ENCODE measurements at places on chromosomes 1 and 21.
A peak's percentile ranks its signal among the peaks of the same experiment; 100 is the strongest.

GRCh38 chr1:236524142-236524894, 536 bp downstream of the LGALS8 start:
- peak; percentile 86 for DNase-seq

- peak; percentile 15 for DNase-seq
Measured at GRCh38 chr1:211705467-211706091, 30.2 kb upstream of the NEK2 start.

DNA sequence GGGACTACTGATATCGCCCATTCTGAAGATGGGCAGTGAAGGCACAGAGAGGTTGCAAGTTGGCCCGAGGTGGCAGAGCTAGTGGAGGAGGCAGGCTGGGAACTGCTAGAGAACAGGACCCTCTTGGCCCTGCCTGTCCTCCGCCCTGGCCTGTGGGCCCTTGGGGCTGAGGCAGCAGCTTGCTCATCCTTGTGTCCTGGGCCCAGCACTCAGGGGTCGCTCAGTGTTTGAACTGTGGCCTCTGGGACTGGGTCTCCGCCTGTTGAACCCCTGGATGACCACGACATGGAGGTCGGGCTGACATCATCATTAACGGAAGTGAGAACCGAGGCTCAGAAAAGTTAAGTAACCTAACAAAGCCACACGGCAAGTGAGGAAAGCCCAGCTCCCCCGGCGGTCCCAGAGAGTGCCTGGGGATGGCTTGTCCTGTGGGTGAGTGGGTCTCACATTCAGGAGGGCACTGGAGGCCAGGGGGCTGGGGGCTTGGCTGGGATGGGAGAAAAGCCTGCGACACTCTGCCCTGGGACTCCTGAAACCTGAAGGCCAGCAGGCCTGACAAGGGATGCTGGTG, 23.0 kb upstream of the DDOST start:
- no peak for DNase-seq

DNA sequence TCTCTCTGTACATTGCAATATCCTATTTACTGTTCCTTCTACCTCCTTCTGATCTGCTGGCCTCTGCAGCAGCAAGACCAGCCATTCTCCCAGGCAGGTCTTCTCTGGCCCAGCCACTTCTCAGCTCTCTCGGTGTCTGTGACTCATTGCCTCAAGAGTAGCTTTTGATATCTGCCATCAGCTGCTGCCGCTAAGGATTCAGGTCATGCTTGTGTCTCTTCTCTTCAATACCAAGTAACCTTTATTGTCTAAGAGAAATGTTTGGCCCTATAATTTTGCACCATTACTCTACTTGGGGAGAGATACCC, 101.8 kb downstream of the TMEM53 start:
- no peak for DNase-seq

- peak; percentile 18 for DNase-seq
Measured at GRCh38 chr21:31798842-31799704, 67.2 kb upstream of the SCAF4 start.

DNA sequence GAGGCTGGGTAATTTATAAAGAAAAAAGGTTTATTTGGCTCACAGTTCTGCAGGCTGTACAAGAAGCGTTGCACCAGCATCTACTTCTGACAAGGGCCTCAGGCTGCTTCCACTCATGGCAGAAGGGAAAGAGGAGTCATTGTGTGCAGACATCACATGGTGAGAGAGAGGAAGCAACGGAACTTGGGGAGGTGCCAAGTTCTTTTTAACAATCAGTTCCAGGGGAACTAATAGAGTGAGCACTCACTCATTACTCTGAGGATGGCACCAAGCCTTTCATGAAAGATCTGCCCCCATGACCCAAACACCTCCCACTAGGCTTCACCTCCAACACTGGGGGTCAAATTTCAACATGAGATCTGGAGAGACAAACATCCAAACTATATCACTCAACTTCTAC, 77.2 kb downstream of the DDAH1 start:
- no peak for DNase-seq

GRCh38 chr1:178946855-178947676, 76.2 kb upstream of the ANGPTL1 start:
- no peak for DNase-seq

DNA sequence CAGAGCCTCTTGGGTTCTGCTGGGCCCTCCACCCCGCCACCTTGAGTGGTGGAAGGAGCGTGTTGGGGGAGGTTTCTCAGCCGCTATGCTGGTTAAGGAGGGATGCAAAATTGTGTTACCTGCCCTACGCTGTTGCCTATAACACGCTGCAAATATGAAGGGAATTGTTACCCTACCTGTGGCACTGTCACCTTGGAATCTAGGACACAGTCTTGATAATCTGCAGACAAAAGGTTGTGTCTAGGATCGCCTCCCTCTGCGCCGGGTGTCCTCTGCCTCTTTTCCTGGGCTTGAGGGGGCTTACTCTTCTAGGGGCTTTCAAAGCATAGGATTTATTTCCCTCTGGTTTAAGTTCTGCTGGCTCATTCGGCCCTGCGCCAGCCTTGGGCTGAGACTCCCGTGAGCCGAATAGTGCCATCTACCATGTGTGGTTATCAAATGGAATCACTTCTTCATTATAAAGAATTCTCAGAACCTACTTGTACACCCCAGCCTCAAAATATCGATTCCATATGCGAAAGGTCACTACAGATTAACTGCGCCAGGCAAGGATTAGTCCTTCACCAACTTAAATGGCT, 697 bp downstream of the SLC22A15 start:
- no peak for DNase-seq

- no peak for DNase-seq
Measured at GRCh38 chr1:2979191-2980072, 41.8 kb upstream of the ACTRT2 start.

- DNase-seq: no peak
Measured at GRCh38 chr1:109630081-109630897, 10.7 kb downstream of the AMPD2 start.

DNA sequence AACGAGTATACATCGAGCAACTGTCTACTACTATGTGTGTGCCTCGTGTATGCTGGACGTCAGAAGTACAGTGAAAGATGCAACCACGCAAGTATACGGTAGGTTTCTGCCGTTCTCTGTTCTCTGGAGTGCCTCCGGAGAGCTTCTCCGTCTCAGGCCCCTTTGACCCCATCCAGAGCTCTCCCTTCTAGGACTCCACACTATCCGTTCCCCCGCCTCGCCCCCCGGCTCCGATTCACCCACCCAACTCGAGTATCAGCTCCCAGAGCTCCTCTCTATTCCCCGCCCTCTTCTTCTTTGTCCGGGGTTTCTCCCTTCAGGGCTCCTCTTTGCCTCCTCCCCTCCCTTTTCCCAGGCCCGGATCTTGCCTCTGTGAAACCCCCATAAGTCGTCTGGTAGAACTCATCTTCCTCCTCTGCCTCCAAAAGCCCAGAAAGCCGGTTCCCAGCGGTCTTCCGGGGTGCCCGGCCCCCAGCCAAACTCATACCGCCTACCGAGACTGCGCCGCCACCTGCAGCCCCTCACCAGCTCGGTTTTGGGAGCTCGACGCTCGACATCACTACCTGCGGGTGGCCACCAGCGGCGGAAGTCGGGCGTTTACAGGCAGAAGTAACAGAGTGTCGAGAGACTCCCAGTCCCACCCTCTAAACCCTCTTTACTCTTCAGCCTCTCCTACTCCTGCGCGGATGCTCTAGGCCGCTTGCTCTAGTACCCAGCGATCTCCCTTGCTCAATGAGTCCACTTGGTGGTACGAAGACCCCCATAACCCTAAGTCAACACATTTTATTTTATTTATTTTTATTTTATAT, at the start of gene VPS72:
TSS of gene VPS72 (minus strand) at position 561 of the 809 bp plus-strand sequence. CDS start at position 485, 76 bp downstream.
- DNase-seq: peak; percentile 95

DNA sequence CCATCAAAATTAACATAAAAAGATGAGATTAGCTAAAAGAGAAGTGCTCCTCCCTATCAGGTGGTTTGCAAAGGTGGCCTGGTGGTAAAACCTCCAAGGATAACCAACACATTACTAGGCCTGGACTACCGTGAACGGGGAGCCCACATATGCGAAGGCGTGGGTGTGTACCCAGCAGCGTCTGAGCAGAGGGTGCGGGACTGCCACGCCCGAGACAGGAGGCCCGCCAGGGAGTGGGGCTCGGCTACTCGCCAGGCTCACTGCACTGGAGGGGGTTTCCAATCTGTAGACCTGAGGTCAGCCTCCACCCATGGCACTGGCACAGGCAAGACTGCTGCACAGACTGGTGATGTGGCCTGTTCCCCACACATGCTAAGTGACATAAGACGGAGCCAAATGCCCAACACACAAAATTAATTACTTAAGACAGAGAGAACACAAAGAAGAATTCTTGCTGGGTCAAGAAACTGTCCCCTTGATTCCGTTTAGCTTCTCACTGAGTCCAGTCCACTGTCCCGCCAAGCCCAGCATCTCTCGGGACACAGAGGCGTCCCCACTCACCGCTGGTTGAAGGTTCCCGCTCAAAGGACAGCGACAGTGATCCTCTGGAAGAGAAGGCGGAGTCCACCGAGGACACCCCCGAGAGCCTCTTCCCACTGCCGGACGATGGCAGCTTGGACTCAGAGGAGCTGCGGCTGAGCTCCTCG, 23.4 kb downstream of the RIPK4 start:
- DNase-seq: no peak

DNA sequence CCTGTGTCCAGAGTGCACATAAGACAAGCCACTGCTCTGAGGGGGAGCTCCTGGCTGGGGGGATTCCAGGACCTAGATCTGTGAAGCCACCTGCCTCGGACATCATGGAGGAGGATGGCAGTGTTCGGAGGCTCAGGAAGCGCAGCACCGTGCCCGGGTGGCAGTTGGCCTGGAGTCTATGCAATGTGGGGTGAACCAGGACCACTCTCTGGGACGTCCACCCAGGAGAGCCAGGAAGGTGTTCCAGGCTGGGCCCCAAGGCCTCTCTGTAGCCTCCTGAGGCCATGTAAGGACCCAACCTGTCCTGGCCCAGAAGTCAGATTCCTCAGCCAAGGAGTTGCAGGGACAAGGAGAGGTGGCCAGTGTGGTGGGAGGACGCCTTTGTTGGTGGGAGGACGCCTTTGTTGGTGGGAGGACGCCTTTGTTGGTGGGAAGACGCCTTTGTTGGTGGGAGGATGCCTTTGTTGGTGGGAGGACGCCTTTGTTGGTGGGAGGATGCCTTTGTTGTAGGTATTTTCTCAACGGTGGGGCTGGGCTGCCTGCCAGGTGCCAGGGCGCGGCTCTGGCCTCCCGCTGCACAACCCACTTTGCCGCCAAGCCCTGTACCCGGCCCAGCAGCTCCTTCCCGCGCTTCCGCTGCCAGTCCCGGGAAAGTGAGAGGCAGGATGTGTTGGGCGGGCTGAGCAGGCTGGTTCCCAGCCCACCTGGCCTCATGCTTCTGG, 30.6 kb upstream of the BMP8B start:
- DNase-seq: no peak

DNA sequence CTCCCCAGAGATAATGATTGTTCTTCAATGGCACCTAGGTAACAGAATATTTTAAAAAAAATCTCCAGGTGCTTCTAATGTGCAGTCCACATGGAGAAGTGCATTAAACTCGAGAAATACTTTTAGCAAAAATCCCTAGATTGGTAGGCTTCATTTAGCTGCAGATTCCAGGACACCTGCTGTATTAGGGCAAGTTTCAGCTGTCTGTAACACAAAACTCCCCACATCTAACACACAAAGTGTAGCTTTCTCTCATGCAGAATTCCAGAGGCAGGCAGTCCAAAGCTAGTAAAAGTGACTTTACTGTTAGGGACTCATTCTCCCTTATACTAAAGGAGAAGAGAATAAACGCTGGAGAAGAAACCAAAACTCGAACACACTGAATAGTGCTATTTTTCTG, 1414.3 kb upstream of the B3GALT2 start:
- no peak for DNase-seq

- no peak for DNase-seq
Measured at GRCh38 chr1:213284626-213285025, 233.6 kb downstream of the RPS6KC1 start.

DNA sequence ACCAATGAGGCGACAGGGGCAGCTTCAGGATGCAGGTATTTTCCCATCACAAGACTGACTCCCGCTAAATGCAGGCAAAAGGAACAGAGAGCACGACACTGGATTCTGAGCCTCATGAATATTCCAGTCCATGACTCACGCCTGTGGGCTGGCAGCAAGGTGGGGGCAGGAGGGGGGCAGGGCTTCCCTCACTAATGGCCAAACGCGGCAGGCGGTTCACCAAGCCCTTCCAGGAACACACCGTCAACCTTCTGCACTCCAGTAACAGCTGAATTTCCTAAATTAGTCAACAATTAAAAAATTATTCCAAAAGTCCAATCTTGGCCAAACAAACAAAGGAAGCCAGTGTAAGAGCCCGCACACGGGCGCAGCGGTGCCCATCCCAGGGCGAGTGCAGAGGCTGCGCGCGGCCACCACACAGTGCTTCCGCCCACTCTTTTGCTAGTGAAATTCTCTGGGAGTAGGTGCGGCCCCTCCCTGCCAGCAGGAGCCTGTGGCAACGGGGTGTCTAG, 12.5 kb upstream of the GPR153 start:
- peak; percentile 59 for DNase-seq

DNA sequence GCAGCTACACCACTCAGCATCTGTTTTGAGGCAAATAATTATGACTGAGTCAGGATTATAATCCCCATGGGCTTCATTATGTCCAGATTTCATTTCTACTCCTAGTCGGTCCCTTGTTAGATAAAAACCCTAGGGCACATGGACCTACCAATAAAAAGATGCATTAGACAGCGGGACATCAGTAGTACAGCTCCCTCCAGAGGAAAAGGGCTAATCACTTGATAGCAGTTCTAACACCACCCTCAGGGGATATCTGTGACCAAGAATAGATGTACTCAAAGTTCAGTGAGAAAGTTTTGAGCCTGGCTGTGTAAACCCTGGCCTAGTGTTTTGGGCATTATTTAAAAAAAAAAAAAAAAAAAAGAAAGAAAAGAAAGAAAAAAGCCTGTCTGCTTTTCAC, 10.0 kb downstream of the GJA8 start:
- DNase-seq: no peak

DNA sequence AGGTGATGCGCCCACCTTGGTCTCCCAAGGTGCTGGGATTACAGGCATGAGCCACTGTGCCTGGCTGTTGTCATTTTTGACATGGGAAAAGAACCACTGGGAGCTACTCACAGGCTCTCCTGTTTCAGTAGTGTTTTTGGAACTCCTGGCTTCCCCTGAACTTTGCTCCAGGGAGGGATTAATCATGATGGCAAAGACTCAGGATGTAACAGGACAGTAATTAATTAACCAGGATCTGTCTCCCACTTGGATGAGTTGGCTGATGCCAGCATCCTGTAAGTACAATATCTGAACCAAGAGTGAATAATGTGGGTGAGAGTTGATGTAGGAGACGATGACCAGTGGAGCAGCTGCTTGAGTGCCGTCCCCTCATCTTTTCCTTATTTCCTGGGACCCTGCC, 4.9 kb downstream of the SFT2D2 start:
- no peak for DNase-seq

GRCh38 chr1:224896130-224896781, 33.2 kb upstream of the DNAH14 start:
- no peak for DNase-seq

GRCh38 chr1:240098534-240098933, 6.9 kb downstream of the FMN2 start:
- no peak for DNase-seq

DNA sequence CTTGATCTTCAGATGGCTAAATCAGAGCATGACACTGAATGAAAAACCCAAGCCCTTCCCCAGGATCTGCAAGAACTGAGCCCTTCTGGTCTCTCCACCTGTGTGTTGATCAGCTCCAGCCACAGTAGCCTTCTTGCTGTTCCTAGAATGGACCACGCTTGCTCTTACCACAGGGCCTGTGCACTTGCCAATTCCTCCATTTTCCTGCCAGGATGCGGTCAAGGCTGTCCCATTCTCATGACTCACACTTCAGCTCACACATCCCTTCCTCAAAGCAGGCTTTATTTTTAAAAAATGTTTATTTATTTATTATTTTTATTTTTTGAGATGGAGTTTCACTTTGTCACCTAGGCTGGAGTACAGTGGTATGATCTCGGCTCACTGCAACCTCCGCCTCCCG, 43.6 kb upstream of the GRHL3 start:
- no peak for DNase-seq
